Stimulated activated CD4-positive, alpha-beta T cell treated with anti-CD3 and anti-CD28 coated beads, TNF-alpha, amount 100 ng/mL, for 48 hours (primary cell): ENCODE measurements at places on chromosomes 2 and 18.

DNA sequence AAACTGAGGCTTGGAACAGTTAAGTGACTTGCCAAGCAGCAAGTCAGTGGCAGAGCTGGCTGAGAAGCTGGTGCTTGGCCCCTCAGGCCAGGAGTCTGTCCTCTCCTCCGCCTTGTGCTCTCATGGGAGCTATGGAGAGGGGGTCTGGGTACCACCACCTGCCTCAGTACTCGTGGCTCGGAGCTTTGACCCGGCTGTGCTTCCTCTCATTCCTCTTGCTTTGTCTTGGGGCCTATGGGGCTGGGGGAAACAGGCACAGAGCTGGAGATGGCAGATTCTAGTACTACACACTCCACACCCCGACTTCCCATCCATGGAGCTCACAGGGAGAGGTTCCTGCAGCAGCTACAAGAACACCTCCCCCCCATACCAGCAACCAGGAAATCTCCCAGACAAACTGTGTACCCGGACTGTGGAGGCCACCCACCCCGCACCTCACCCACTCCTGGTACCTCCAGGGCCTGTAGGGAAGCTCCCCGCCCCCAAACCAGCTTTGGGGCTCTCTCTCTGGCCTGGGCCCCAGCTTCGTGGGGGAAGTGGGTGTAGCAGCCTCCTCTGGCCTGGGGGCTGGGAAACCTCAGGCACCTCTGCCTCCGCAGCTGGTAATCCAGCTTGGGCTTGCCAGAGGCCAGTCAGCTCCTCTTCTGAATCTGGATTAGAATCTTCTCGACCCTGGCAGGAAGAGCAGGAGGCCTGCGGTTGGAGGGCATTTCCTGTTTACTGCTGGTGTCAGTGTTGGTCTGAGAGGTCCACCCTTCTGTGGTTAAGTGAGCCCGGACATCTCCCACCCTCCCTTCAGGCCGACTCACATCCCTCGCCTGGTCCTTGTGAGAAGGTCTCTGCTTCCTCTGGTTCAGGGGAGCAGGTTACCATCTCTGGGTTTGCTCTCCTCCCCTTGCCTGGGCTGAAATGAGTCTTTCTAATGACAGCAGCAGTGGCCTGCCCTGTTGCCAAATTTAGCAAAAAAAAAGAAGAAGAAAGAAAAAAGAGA is 22.3 kb upstream of the RHOB start:
- DNase-seq = no peak

DNA sequence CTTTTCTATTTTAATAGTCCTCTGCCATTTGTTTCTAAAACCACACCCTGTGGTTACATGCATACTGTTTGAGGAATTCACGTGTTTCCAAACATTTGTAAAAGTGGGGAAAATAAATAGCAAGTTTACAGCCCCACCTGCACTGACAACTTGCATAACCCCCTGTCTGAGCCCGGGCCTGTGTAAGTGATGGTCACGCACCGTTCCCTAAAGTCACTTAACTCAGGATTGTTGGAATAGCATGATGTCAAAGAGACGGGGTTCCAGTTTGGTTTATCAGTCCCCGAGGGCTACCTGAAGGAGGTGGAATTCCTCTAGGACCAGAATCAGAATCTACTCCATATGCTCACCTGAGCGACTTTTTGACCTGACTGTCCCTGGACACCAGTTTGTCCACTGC is 30.5 kb downstream of the ACKR3 start:
- DNase-seq = no peak

DNA sequence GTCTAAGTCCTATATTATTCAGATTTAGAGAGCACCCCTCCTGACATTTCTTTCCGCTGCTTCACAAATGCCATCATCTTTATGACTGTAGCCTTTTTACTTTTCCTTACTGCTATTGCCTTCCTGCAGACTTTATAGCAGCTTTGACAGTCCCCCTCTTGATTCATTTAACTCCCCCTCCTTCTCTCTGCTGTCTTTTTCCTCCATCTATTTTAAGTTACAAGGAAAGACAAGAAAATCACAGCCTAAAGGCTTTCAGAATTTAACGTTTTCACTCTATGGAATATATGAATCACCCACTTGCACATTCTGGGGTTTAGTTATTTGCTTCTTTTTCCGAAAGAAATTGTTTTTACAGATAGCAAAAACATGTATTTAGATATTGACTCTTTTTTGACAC is 183.4 kb upstream of the SETBP1 start:
- DNase-seq = no peak

DNA sequence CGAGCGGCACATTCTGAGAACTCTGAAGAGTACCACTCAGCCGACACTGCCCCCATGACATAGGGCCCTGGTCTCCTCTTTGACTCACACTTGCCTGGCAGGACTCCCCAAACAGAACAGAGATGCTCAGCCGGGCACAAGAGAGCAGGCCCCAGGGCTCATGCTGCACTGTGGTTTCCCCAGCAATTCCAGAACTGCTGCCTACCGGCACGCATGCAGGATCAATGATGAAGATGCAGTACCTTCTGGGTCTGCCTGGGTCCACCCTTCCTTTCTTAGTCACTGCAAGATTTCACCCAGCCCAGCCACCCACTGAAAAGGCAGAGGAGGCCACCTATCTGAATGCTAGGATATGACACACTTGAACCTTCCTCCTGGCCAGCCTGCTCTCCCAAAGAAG is 49.4 kb downstream of the BCL11A start:
- no peak for DNase-seq

DNA sequence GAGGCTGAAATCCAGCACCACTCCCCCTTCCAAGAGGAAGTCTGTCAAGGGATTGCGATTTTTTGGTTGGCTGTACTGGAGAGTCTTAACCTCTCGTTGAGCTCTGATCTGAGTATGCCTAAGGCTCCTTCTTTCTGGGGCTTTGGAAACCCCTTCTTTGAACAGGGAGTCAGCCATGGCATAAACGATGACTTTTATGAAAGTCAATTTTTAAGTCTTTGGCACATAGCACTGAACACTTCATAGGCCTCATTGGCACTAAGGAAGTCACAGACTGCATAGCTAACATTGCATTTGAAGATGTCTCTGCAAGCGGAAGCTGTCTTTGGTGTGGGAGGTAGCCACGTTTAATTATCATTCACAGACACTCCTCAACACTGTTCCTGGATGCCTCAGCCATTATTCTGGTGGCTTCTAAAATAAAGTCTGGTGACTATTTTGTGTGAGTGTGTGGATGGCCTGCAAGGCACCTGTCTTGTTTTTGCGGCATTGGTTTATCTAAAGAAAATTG is 148.2 kb upstream of the NCK2 start:
- DNase-seq = no peak

DNA sequence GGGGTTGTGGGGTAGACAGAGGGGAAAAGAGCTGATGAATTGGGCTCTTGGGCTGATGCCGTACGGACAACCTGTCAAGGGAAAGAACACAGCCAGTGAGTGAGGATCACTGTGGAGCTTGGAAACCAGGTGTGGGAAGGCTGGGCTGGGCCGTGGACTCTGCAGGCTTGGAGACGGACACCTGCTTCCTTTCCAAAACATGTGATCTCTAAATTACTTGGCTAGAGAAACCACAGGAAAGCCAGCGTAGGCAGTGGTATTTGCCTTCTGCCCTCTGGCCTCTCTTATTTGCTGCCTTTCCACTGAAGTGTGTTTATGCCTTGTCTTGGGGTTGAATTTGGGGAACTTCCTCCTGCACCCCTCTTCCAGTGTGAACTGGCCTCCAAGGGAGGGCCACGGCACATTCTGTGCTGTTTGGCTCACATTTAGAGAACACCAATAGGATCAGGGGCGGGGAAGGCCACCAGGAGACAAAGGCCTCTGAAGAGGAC is 267.7 kb downstream of the PRKCE start:
- DNase-seq = no peak
